ENCODE measurements at places on chromosomes 2 and 18.

- no peak for DNase-seq
Measured at GRCh38 chr18:68721681-68722583, 7.0 kb upstream of the TMX3 start.

DNA sequence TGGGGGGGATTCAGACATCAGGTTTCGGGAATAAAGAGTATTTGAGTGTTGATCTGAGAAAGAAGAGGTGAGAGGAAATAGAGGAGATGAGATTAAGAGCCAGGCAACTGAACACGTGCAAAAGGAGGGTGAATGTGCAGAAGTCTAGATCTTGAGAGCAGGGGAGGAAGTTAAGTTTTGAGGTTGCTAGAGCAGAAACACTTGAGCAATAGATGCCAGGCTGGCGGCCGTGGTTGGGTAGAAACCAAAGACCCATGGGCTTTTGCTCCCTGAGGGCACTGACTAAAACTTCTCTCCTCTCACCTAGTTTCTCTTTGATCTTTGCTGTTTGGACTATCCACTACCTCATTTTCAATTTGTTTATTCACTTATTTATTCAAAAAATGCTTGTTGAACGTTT is 116.0 kb downstream of the CDC42EP3 start:
- peak; percentile 12 for DNase-seq

DNA sequence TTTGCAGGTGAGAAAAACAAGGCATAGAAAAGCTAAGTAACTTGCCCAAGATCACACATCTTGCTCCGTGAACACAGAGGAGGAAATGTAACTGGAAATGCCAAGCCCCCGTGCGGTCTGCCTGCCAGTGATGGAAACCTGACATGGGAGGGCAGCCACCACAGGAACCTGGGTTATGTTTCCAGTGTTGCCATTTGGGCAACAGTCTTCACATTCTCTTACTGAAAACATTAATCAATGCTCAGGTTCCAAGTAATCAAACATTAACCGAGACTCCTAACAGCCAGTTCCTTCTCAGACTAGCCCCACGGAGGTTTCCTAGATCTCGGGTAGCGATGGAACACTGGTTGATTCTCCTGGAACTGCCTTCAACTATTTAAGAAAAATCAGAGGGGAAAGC is 2.5 kb downstream of the TGFA start:
- no peak for DNase-seq

DNA sequence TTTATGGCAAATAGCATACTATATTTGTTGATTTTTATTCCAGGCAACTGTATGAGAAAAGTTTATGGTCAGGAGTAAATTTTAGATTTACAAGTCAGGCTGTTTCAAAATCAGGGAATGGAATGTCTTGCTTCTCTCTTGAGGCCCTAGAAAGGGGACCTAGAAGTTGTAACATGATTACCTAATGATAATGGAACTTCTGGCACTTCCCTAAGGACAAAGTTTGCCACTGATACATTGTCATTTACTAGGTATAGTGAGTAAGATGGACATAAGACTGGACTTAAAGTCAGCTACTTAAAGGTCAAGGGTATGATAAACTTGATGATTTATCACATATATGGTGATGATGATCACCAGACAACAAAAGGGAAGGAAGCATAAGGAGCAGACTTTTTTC is 103.3 kb upstream of the VRK2 start:
- DNase-seq = no peak

- DNase-seq = no peak
Measured at GRCh38 chr2:145851730-145852129, 1331.8 kb upstream of the ZEB2 start.

DNA sequence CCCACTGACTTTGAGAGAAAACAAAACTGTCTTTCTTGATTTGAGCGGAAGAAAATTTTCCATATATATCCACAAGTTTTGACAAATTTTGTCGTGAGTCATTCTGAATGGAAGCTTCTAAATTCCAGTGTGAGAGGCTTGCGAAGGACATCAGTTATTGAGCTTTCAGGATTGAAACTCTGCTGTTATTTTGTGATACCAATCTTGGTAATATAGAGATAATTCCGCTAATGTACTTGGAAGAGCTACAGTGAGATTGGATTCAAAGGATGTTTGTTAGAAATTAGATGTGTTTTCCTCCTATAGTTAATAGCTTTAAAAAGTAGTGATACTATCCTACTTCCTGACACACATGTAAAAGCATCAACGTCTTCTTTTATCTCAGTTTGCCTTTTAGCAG is 61.4 kb downstream of the RBM43 start:
- DNase-seq = no peak

- no peak for DNase-seq
Measured at GRCh38 chr2:152372438-152372984, 37.5 kb downstream of the FMNL2 start.

- no peak for DNase-seq
Measured at GRCh38 chr2:43714164-43714563, 37.9 kb upstream of the C1GALT1C1L start.

DNA sequence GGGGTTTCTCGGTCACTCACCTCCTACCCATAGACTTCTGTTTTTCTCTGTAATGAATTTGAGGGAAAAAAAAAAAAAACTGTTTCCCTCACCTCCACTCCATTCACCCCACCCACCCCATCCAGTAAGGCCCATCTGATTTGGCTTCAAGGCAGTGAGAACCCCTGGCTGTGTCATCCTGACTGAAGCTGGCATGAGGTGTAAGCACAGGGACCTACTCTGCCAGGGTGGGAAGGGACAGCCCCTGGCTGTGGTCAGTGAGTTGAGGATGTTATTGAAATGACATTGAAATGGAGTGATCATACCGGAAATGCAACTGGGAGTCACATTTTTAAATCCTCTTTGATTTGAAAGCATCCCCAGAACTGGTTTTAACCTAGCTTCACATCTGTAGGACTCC is 19.1 kb upstream of the BCL2L11 start:
- DNase-seq = no peak

- DNase-seq = no peak
Measured at GRCh38 chr2:236853585-236854051, 232.1 kb upstream of the COPS8 start.

- no peak for DNase-seq
Measured at GRCh38 chr2:97701186-97701585, 12.2 kb upstream of the ZAP70 start.

DNA sequence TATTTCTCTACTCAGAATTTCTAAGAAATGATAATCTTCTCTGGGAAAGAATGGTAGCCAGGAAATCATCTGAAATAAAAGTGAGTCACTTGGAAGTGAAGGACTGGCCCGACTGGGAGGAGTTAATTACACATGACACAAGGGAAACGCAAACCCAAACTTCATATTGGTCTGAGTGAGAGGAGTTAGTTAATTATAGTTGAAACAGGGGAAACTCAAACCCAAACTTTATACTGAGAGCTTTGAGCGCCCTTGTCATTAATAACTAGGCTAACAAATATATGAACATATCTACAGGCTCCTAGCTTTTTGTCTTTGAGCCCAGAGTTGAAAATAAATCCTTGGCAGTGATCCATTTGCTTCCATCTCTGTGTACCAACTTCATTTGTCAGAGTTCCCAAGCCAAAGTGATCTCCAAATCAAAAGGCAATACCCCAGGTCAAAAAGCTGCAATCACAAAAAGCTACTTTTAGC is 187.8 kb upstream of the COL3A1 start:
- no peak for DNase-seq

DNA sequence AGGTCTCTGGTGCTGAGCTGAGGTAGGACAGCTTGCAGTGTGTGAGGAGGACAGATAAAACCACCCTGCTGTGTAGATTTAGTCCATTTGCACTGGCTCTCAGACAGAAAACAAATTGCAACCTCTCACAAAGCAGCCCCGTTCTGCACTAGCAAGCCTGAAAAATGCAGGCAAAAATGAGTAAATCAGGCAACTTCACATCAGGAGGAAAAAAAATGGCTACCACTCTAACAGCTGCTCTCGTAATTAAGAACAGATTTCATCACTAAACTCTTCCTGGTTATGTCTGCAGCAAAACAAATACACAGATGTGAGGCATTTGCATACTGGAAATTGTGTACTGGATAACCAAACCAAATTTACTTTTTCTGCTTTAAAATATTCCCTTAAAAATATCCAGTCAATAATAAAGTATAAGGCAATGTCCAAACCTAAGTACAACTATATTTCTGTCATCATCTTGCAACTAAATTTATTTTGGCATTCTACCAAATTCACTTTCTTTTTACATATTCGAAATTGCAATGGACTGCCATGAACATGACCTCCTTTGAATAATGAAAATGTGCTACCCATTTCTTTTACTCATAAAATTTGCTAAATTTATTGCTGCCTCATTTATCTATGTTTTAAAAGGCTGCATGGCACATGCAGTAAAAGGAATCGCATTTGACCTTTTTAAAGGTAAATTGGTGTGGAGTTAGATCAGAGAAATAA is 157.4 kb downstream of the AFF3 start:
- no peak for DNase-seq

- DNase-seq = no peak
Measured at GRCh38 chr2:205570648-205571047, 111.7 kb upstream of the NRP2 start.

- no peak for DNase-seq
Measured at GRCh38 chr2:236105955-236106607, 62.1 kb downstream of the GBX2 start.

GRCh38 chr2:240556553-240557100 is 1.2 kb downstream of the ANKMY1 start:
- peak; percentile 75 for DNase-seq

DNA sequence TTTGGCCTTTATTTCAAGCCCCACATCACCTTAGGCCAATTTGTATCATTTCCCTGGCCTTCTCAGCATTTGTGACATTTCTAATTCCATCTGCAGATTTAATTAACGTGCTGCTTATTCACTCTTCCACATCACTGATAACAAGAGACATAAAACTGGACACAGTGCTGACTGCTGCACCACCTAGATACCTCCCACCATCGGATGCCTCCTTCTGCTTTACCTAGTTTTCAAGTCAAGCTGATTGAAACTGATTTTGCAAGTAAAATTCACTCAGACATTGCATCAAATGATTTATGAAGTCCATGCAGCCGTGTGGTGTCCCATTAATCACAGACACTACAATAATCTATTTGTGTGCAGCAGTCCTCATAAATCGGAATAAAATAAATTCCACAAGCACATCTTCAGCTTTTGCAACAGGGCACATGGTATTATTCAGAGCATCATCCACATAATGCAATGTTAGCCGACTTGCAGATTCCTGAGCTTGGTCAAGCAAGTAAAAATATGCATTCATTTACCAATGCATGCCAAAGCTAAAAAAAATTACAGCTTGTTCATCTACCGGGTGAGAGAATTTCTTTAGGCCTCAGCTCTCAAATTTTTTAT is 15.9 kb upstream of the CRIM1 start:
- DNase-seq = no peak

GRCh38 chr2:237413777-237414661 is at the start of gene COL6A3:
TSS of gene COL6A3 (minus strand) at chr2:237414164. CDS start at chr2:237396817, 17,347 bp downstream.
- no peak for DNase-seq

- DNase-seq = no peak
Measured at GRCh38 chr2:6946722-6947121, 29.5 kb downstream of the RNF144A start.

- no peak for DNase-seq
Measured at GRCh38 chr2:184157141-184157540, 441.2 kb upstream of the ZNF804A start.

DNA sequence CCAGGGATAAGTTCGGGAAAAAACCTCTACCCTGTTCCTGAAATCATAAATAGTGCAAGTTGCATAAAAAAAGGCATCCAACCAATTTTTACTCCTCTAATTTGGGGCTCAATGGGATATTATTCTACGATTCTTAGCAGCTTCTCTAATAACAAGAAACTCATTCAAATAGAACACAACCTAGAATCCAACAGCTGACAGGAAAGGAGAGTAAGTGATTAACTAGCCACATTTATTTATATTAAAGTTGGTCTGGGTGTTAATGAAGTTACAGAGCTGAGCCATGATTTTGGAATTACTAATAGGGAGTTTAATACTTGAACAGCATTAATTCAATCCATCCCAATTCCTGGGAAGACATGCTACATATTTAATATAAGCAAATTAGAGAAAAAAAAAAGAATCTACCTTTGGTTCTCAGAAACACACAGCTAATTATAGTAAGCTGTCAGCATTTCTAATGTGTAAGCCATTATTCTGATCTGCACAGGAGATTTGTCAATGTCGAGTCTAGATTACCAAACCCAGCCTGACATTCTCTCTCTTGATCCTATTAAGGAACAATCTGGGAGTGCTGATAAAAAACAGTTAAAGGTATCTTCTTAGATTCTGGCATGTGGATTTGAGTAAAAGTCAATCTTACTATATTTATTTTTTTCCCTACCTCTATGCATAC is 267.7 kb downstream of the NBAS start:
- DNase-seq = no peak

DNA sequence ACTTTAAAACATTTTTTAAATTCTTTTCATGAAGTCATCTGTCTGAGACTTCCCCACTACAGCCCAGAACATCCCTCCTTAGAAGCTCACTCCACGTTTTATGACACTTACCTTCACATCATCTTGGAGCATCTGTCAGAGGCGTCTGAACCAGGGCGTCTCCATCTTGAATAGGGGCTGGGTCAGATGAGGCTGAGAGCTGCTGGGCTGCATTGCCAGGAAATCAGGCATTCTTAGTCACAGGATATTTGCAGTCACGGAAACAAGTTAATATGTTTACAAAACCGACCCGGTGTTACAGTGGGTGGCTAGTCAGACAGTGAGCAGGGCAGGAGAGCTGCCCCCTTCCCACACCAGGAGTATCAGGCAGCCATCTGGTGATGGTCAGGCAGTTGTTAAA is 456.5 kb downstream of the FBXO15 start:
- no peak for DNase-seq

GRCh38 chr18:24817587-24818371 is 357.3 kb downstream of the HRH4 start:
- DNase-seq = no peak

DNA sequence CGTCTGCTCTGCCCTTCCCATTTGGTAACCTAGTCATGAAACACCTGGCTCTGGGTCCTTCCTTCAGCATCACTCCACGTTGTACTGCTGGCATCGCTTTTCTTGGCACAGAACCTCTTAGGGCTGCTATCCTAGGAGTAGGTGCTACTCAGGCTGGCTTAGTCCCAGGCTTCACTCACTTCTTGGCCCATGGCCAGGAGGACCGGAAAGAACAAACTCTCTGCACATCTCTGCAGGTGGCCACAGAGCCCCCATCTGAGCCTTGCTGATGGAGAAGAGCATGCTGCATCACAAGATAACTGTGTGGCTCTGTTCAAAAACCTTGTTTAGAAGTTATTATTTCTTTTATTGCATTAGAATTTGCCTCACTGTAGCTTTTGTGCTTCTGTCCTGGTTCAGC is 447.2 kb upstream of the TNP1 start:
- DNase-seq = no peak

DNA sequence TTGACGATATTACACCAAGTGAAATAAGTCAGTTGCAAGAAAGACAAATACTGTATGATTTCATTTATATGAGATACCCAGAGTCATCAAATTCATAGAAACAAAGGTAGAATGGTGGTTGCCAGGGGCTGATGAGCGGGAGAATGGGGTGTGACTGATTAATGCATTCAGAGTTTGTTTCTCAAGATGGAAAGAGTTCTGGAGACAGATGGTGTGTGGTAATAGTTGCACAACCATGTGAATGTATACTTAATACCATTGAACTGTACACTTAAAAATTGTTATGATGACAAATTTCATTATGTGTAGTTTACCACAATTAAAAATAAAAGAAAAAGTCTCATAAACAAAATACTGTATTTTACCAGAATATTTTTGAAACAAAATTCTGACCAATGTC is 117.3 kb downstream of the PIGN start:
- no peak for DNase-seq

- no peak for DNase-seq
Measured at GRCh38 chr2:239365071-239365781, 35.6 kb downstream of the HDAC4 start.

GRCh38 chr2:149617476-149617875 is 29.9 kb upstream of the MMADHC start:
- DNase-seq = no peak
